ENCODE measurements at places on chromosomes 16 and 17. TPM values are rescaled to one million over a fixed set of nuclear protein-coding genes. Genes with fewer than 3 reads are reported as not detected.

- no peak for DNase-seq
Observed at GRCh38 chr16:56311208-56312027, 113.9 kb downstream of the AMFR start.

GRCh38 chr16:3602320-3602653, 9.1 kb downstream of the SLX4 start:
- no peak for DNase-seq

- DNase-seq, result no peak
Observed at GRCh38 chr17:44062871-44063270, 3.6 kb downstream of the LSM12 start.

DNA sequence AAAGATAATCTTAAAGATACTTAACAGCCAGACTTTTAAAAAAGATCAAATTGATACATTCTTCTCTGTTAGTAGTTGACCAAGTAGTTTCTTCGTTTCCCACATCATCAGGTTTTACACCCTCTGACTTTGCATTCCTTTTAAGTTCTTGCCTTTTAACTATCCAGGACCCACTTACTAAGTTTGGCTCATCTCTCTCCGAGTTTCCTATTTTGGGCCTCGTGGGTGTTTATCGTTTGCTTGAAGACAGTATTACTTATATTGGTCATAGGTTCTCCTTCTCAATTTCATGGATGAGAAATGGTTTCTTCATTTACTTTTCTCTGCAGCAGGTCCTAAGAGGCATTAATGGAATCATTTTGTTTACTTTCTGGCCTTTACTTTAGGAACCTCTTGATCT, 43.2 kb downstream of the RPA1 start:
- no peak for DNase-seq

- no peak for DNase-seq
Observed at GRCh38 chr17:76251478-76252039, 11.3 kb upstream of the RNF157 start.

- peak; percentile 30 for DNase-seq
Observed at GRCh38 chr17:15261802-15262290, 3.3 kb downstream of the PMP22 start.

DNA sequence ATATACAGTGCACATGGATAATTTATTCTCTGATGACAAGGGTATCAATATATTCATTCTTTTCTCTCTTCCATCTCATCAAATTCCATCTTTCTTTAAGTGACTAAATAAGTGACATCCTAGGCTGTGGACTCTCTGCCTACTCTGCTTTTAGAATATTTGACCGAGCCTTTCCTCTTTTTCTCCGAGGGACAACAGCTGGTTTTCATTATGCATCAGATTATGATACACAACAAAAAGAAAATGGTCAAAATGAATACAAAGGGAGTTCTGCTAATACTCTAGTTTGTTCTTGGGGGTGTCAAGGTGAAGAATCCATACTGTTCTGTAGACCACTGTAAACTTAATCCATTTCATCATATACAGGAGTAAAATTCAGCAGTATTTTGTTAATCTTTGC, 942.6 kb downstream of the KCNJ2 start:
- no peak for DNase-seq

DNA sequence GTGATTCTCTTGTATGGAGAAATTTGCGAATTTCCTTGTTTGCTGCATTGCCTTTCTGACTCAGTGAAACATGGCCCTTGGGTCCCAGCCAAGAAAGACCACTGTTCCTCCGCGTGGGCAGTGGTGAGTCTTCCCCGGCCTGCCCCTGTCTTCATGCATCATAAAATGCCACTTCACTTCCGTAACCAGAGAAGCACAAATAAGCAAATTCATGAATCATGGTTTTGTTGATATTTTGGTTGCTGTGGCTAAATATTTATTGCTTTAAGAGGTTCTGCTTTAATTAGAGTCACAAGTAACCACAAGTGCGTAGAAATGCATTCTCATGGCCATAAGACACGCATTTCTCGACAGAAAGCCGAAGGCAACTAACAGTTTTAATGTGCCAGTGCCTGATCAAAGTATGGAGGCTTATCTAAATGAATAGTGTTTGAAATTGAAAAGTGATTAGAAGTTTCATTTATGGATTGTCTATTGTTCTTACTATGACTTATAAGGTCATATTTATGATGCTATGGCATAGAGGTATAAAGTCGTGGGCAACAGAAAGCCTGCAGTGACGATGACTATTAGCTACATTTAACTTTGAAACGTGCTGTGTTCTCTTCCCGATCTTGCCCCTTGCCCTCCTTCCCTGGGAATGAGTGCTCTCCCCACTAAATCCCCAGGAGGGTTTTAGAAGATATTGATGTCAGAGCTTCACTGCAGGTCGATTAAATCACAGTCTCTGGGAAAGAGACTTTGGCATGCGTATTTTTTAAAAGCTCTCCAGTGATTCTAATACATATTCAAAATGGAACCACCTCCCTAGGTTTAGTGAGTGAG, 76.0 kb downstream of the WIPI1 start:
- peak; percentile 80 for DNase-seq

- no peak for DNase-seq
Observed at GRCh38 chr16:10620120-10620519, 39.7 kb upstream of the EMP2 start.

GRCh38 chr16:79419148-79419547, 181.4 kb downstream of the MAF start:
- no peak for DNase-seq

- no peak for DNase-seq
Observed at GRCh38 chr17:65690626-65691310, 129.3 kb upstream of the AXIN2 start.

- peak; percentile 5 for DNase-seq
Observed at GRCh38 chr17:8470447-8471047, 34.9 kb downstream of the NDEL1 start.

DNA sequence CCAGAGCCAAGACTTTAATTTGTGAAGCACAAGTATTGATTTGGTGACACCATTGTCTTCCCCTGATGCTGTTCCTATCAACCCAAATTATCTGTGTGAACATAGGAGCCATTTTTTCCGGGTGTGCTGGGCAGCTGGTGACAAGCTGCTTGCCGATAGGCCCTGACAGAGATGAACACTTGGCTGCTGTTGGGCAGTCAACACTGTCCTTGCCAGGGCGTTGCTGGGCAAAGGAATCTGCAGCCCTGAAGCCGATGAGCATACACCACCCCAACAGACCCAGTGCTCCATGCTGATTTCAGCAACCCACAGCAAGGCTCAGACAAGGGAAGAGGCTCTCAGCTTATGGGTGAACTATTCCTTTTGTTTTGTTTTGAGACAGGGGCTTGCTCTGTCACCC, 105.4 kb downstream of the YPEL2 start:
- no peak for DNase-seq

DNA sequence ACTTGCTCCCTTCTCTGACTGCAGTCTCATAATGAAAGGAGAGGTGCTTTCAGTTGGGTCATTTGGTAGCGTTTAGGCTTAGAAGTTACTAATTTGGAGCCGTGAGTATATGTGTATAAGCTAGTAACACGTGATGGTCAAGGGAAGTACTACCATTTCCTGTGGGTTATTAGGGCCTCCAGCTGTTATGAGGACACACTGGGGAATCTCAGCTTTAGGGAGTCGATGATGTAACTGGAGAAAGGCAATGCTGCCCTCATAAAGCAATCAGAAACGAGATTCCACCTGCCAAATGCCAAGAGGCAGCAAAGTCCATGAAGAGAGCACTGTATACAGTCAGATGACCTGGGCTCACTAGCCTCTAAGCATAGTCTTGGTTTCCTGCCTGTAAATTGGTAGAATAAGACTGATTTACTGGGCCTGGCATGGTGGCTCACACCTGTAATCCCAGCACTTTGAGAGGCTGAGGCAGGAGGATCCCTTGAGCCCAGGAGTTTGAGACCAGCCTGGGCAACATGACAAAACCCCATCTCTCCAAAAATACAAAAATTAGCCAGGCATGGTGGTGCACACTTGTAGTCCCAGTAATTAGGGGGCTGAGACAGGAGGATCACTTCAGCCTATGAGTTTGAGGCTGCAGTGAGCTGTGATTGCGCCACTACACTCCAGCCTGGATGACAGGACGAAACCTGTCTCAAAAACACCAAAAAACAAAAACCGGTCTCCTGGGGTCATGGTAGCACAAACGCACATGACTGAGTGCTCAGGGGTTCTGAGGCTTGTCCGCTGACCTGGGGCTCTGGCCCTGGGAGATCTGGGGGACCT, 53.0 kb downstream of the SF3B3 start:
- peak; percentile 95 for DNase-seq

DNA sequence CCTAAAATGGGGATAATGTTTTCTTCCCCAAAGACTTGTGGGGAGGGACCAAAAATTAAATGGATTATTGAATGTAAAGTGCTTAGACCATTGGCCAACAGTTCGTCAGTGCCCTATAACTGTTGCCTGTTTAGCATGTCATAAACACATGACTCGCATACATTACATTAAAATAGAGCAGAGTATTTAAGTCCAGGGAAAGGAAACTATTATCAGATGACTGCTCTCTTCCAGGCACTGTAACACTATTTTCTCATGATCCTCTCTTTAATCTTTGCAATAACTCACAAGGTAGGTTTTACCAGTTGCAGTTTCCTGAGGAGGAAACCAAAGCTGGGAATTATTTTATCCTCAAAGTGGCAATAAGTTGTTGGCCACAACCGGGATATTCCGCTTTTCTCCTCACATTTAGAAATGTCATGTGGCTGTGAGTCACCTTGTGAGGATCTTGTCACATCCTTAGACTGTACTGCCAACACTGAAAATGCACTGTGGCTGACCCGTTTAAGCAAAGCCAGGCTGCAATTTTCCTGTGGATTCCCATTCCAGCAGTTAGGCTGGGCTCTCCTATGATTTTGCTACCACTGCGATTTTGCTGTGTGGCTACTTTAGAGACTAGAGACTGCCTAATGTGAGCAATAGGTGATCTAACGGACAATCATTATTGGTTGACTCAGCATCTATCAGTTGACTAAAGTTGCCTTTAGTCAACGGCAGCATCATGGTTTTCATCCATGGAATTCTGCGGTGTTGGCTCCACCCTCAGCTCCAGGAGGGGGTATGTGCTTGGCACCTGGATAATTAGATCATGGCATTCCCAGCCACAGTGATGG, 58.3 kb upstream of the DHX40 start:
- peak; percentile 86 for DNase-seq

The MILR1 gene
- 6.6 TPM for total RNA-seq

The ITGB4 gene
- 15.2 TPM for total RNA-seq

The TNRC6C gene
- 2.5 TPM for total RNA-seq

The ZNF423 gene
- not detected for total RNA-seq

The ZSCAN10 gene
- total RNA-seq, result not detected

The NPIPA3 gene
- 0.72 TPM for total RNA-seq

The EXOC7 gene
- total RNA-seq, result 98.5 TPM

The TMC5 gene
- total RNA-seq, result not detected

The TM4SF5 gene
- total RNA-seq, result not detected

The C1QL1 gene
- 22.9 TPM for total RNA-seq

The POLR2C gene
- 174 TPM for total RNA-seq

The GLP2R gene
- total RNA-seq, result 0.50 TPM

The AATK gene
- total RNA-seq, result 0.41 TPM

The NTN1 gene
- 4.8 TPM for total RNA-seq

The TRAF4 gene
- total RNA-seq, result 90.6 TPM

The SOX15 gene
- total RNA-seq, result 2.0 TPM

The CHD9 gene
- total RNA-seq, result 28.8 TPM

The KCNAB3 gene
- total RNA-seq, result 0.38 TPM

The SLC47A2 gene
- total RNA-seq, result 1.9 TPM

The CTRB1 gene
- total RNA-seq, result not detected

The PRKAR1A gene
- 253 TPM for total RNA-seq

The NPB gene
- 1.8 TPM for total RNA-seq

The HCRT gene
- not detected for total RNA-seq

The UNC119 gene
- total RNA-seq, result 65.5 TPM

The SHISA9 gene
- 11.4 TPM for total RNA-seq

The PRDM7 gene
- not detected for total RNA-seq

The DYNLRB2 gene
- not detected for total RNA-seq
